ENCODE measurements at places on chromosomes 3 and 15.

DNA sequence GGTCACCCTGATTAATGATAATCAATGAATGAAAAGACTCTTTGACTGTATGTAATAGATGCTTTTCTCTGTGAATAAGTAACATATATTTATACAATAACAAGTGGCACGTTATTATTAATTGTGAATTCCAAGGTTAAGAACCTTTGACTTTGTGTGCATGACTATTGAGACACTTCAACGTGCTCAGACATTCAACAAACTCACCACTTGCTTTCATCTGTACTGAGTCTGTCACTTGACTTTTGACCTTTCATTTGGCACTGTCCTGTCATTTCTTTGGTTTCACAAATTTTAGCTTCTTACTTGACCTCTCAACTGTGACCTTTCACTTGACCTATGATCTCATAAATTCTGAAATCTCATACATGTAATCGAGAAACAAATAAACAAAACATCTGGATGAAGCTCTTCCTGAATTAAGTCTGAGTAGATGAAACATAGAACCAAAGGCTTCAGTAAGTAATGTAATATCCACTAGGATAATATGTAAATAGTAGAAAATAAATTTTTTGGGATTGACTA lies 426.8 kb downstream of the MECOM start:
- DNase-seq = no peak

DNA sequence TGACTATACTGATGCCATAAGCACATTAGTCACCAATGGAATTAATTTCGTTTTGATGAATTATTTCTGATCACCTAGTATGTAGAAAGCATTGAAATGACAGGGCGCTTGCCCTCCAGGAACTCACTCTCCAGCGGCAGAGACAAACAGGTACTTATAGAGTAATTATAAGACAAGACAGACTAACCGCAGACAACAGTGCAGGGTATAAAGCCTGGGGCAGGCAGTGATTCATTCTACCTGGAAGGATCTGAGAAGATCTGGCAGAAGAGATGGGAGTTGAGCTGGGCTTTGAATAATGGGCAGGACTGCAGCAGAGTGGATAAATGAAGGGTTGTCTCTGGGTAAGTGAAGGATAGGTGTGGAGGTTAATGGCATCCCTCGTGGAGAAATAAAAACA lies 331.8 kb downstream of the FGF12 start:
- no peak for DNase-seq

GRCh38 chr3:147393261-147393942 lies 12.9 kb downstream of the ZIC4 start:
- no peak for DNase-seq

- no peak for DNase-seq
These were observed 746.3 kb downstream of the ZPLD1 start for GRCh38 chr3:103181160-103181559.

DNA sequence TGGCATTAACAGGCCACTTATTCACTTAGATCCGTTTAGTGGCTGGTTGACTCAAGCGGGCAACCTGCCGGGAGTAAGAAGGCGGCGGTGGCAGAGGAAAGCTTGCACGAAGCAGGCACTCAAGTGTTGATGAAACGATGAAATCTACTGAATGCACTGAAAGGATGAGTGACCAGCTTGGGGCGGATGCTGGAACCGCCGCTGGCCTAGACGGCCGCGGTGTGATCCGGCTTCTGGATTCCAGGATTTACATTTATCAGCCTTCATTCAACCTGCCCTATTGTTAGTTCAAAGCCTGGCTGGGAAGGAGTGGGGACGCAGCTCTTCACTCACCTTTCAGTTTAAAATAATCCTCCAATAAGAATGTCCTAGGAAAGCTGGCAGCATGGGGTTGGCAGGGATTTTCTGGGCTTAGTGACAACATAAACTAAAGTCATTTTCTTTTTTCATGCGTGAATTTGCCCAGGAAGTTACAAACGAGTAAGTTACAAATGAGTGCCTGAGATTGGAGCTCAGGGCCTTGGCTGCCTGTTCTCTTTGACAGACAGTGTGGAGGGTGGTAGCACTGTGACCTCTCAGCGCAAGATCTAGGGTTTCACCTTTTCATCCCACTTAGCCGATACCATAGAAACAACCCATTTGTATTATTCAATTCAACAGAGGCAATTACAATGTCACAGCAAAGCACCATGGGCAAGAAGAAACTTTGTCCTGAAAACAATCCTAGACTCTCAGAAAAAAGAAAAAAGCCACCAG lies 1.1 kb upstream of the PLCH1 start:
- peak; percentile 75 for DNase-seq

DNA sequence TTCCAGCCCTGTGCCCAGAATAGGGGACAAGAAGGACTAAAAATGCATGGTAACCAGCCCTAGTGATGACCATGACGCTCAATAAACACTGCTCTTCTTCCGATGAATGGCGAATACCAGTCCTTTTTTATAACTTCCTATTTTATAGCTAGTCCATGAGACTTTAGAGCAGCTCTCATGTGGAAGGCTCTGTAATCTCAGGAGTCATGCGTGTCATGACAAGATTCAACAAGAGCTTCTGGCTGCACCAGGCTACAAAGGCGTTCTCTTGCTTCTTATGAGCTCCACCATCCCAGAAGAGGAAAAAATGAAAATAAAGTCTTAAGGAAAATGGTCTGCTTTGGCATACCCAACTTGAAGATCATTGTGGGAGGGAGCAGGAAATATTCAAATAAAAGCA lies 141.0 kb downstream of the TMCO5A start:
- DNase-seq = no peak
